CD4-positive, alpha-beta T cell treated with Interleukin-6 at 100 ng/mL for 8 hours (primary cell): ENCODE measurements at places on chromosomes 2 and 18.

- DNase-seq: no peak
Observed at GRCh38 chr18:26734760-26735159, 130.7 kb downstream of the AQP4 start.

GRCh38 chr18:48667276-48668254, 128.7 kb downstream of the CTIF start:
- no peak for DNase-seq

- DNase-seq: no peak
Observed at GRCh38 chr18:58110398-58110797, 66.4 kb downstream of the NEDD4L start.

DNA sequence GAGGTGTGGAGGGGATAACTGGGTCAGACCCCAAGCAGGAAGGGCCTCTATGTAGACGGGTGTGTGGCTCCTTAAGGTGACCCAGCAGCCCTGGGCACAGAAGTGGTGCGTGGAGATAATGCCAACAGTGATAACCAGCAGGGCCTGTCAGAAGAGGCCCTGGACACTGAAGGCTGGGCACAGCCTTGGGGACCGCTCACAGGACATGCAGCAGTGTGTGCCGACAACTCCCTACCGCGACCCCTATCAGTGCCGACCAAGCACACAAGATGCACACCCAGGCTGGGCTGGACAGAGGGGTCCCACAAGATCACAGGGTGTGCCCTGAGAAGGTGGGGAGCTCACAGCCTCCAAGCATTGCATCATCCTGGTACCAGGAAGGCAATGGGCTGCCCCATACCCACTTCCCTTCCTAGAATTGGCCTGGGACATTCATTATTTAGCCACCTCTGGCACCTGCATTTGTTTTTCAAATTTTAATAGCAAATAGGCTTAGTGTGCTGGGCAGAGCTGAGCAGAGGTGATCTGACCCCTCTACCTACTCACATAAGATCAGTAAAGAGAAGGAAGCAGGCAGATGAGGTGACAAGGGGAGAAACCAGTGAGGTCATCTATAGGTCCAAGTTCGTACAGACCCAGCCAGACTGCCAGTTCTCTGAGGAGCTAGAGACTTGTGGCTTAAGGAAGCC, 55.2 kb downstream of the BCL11A start:
- no peak for DNase-seq

DNA sequence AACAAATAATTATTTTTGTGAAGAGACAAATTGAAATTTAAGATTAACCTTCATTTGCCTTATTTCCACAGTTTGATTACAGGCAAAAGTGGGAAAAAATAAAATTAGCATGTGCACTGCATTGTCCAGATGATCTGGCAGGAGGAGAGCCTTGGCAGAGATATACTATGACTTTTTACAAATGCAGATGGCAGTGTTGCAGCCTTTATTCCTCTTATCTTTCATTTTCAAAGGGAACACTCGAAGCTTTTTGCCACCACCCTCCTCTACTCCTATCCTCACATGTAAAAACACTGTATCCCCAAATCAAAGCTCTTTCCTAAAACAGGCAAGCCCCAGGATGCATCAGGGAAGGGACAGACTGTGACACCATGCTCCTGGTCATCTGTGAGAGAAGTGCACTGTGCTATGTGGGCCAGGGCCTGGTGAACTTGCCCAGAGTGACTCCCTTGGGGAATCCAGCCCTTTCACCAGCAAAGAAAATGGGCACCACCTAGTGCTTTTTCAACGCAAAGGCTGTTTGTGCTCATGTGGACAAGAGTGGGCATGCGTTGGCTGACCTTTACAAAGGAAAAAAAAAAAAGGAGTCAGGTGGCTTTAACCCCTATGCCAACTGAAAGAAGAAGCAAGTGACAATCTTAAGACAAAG, 74.7 kb upstream of the ETAA1 start:
- no peak for DNase-seq

GRCh38 chr2:228827056-228827700, 443.9 kb downstream of the PID1 start:
- DNase-seq: no peak

GRCh38 chr2:190529486-190530247, 4.9 kb downstream of the NEMP2 start:
- DNase-seq: no peak
